ENCODE measurements at places on chromosomes 6 and 20.

DNA sequence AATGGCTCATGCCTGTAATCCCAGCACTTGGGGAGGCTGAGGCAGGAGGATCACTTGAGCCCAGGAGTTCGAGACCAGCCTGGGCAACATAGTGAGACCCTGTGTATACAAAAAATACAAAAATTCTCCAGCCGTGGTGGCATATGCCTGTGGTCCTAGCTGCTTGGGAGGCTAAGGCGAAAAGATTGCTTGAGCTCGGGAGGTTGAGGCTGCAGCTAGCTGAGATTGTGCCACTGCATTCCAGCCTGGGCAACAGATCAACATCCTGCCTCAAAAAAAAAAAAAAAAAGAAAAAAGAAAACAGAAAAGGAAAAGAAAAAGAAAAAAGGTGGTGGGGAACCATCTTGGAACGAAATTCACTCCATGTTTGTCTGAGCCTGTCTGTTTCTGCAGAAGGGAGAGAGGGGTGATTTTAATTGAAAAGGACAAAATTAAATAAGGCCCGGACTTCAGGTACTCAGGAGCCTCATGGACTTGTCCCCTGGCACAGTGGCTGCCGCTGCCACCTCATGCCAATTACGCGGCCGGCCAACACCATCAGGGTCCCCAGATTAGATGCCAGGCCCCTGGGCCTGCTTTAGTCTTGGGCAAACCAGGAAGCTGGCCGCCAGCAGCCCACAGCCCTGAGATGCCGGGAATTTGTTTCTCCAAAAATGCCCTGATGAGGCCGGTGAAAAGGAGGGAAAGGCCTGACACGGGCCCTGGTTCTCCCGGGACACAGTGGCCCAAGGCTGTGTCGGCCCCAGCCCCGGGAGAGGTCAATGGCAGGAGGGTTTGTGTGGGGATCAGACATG is 37.8 kb upstream of the STX16 start:
- no peak for DNase-seq

- no peak for DNase-seq
These were observed 18.6 kb downstream of the TREML2 start for GRCh38 chr6:41182069-41183034.

DNA sequence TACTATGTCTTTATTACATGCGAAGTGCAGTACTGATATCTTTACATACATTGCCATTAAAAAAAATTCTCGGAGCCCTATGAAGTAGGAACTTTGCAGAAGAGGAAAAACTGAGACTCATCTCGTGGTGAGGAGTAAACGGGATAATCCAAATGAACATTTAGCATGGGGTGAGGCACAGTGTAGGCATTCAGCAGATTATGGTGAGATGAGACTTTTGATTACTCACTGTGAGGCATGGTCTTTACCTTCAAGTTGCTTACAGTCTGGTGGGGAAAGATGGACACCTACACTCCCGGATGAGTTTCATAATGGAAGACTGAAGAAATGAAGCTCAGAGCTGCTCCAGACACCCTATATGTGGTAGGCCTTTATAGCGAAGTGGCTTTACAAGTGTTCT is 1.4 kb downstream of the RPRD1B start:
- DNase-seq, result no peak

DNA sequence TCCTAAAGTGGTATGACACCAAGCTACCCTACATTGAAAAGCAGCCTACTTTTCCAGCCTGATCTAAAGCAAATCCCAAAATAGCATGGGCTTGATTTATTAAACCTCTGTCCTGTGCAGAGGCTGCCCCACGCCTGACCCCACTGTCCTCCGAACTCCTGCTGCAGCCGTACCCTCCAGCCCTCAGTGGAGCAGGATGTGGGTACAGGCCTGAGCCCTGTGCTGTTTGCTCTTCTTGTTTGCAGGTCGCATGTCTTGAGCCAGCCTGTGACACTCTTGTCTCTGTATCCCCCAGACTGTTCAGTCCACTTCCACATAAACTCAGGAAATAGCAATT is 61.2 kb downstream of the RPP40 start:
- no peak for DNase-seq

- DNase-seq, result no peak
These were observed 21.7 kb upstream of the SSTR4 start for GRCh38 chr20:23013429-23013828.

GRCh38 chr6:147201885-147202515 is 2.2 kb upstream of the STXBP5 start:
- no peak for DNase-seq

- DNase-seq, result no peak
These were observed 21.3 kb downstream of the ZNF831 start for GRCh38 chr20:59184880-59185447.

DNA sequence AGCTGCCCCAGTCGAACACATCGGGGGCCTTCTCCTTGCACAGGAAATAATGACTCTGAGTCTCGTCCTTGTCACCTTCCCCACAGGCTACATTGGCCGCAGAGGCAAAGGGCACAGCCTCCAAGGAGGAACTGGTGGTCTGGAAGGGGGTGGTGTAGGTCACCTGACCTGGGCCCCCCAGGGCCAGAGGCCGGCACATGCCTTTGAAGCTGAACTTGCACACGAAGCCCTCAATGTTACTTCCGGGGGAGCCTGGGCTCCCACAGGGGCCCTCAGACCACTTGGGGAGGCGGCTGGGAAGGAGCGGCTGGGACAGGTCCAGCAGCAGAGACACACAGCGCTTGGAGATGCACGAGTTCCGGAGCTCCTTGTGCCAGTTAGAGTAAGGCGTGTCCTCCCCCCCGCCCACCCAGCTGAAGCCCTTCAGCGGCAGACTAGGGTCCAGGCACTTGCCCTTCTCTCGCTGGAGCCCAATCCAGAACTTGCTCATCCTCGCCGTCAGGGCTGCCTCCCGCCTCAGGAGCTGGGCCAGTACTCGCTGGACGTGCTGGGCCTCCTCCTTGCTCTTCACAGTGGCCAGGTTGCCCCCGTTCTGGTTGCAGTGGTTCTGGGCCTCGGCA is 578 bp downstream of the CD93 start:
- DNase-seq, result no peak

GRCh38 chr20:60960500-60960899 is 291.6 kb upstream of the CDH4 start:
- DNase-seq, result no peak

DNA sequence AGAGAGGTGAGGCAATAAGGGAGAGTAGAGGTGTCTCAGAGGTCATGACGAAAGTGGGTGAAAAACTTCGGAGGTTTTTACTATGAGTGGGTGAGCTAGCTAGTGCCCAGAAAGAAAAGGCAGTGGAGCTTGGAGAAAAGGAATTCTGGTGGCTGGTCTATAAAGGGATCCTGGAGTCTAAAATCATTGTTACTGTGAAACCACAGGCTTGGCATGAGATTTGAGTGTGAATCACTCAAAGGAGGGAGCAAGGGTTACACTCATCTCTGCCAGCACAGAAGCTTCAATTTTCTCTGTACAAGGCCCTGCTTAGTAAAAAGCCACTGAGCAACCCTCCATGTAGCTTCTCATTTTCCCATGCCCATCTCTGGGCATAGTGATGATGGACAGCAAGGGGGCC is 47.5 kb downstream of the CD83 start:
- no peak for DNase-seq

GRCh38 chr6:35167505-35167904 is 26.4 kb upstream of the TCP11 start:
- DNase-seq, result no peak

DNA sequence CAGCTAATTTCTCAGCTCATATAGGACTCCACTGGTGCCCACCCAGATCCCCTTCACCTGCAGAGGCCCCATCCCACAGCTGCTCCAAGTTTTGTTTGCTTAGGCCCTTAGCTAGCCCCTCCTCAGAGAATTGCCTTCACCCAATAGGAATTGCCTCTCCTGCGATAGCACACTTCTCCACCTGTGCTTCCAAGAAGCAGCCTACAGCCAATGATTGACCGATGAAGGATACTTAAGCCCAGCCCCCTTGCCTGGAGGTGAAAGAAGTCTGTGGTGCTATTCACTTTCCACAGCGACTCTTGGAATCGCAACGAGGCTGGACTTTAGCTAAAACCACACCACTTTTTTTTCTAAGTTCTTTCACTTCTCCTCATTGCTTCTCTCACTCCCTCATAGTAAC is 353.2 kb upstream of the BTBD3 start:
- DNase-seq, result no peak

DNA sequence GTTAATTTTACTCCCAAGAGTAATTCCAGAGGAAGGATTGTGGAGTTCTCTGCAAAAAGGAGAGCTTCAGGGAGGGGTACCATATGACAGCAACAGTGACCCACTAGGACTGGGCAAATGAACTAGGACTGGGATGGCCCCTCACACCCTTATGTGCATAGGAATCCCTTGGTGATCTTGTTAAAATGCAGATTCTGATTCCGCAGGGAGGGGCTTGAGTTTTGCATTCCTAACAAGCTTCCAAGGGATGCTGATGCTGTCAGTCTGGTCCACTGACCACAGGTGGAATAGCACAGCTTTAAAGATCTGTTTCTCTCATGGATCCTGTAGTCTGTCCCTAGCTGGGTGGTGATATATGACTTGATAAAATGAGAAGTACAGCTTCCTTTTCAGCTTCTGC is 6.3 kb upstream of the FOXA2 start:
- no peak for DNase-seq

DNA sequence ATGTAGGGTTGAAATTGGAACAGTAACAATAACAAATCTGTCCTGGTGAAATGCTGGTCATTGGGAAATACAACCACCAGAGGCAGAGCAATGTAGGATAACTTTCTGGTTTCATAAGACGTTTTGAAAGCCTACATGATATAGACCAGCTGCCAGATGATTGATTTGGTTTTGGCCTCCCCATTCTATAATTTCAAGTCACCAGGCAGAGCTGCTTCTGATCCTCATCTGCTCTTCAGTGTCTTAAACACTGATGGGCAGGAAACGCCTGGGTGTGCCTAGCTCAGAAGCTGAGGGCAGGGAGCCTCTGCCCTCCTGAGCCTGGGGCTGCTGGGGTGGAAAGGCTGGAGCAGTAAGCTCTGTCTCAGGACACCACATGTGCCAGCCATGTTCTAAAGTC is 24.5 kb downstream of the DHX35 start:
- no peak for DNase-seq

DNA sequence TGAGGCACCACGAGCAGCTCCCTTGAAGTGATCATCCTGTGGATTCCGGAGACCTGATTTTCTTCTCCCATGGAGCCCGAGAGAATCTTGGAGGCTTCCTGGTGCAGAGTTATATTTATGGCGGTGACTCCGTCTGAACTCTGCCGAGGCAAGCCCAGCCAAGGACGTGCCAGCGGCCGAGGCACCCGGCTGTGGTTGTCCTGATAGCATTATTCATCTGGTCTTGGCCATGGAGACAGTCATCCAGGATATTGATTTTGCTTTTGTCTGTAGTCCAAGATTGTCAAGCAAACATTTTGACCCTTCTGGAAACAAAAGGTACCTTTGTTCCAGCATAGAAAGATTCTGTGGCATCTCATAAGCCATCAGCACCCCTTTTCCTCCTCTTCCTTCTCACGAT is 163.3 kb downstream of the SCML4 start:
- no peak for DNase-seq

DNA sequence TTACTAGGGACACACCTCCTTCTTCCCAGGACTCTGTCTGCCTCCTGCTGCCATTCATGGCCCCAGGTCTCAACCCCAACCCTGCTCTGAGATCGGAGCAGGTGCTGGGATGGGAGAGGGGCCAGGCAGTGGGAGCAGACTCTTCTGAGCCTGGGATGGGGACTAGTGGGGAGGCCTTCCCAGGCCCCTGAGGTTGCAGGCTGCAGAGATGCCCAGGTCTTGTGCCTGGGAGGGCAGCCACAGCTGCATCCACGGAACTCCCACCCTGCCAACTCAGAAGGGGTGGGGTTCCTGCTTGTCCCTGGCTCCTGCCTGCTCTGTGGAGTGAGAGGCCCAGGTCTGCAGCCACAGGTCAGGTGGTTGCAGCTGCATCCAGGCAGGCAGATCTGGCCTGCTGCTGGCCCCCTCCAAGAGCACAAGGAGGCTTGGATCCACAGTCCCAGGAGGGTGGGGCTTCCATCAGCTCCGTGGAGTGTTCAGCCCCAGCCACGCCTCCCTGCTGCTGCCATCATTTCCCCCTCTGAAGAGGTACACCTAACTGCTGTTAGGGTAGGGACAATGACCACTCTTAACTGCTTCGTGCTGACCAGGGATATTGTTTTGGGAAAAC is 2.9 kb upstream of the SLC22A1 start:
- no peak for DNase-seq

DNA sequence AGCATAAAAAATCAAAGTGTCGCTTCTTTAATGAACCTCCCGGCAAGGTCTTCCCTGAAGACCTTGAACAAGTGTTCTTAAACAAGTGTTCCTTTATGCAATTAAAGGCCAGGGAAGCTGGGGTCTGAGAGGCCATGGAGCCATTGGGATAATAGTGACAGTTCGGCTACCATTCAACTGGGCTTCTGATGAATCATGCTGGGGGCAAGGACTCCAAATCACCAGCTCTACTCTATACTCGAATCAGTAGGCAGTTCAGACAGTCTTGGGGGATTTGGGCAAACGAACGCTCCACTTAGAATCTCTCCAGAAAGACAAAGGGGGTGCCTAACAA is 34.7 kb upstream of the EZR start:
- DNase-seq, result no peak
